ENCODE measurements at places on chromosomes 5 and 9.

DNA sequence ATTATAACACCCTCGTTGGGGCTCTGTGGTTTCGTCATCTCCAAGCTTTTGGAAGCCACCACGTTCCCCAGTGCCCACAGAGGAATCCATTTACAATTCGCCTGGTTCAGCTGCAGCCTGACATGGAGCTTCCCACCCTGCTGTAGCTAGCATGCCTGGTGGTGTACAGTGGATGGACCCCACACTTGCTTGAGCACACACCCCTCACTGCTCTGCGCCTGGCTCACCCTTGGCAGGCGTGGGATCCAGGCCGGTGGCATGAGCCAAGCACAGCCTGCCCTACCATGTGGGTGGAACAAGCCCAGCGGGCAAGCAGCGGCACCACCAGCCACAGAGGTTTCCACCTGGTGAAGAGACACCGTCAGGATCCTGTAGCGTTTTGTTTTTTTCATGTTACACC, 1045.7 kb upstream of the CDH9 start:
- no peak for DNase-seq

GRCh38 chr9:132239999-132240840, 78.4 kb downstream of the NTNG2 start:
- no peak for DNase-seq

DNA sequence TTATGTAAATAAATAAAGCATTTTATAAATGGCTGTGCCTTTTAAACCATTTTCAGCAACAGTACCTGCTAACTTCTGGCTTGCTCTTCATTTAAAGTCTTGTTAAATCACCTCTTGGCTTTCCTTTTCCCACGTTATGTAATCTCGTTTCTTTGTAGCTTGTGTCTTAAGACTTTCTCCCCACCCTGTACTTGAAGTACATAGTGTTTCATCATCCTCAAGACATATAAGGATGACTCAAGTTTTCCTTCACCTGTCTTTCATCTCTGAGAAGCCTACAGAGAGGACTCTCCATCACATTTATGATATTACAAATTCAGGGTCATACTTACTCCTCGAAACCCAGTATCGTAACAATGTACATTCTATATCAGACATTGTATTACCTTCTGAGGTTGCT, 33.9 kb downstream of the PRELID2 start:
- no peak for DNase-seq

DNA sequence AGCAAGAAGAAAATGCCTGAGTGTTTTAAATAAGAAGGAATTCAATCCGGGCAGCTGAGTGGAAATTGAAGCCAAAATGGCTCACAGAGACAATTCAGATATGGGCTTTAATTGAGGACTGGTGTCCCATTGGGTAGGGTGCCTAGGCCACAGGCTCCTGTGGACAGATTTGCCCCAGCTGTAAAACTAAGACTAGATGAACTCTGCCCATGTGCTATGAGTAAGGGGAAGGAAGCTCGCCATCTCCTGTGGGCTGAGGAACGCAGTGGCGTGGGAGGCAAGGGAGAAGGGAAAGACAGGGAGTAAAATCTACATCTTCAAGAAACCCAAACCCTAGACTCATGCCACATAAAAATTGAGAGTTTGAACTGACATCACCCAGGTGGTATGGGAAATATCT, 66.1 kb downstream of the KLHL3 start:
- DNase-seq: no peak

DNA sequence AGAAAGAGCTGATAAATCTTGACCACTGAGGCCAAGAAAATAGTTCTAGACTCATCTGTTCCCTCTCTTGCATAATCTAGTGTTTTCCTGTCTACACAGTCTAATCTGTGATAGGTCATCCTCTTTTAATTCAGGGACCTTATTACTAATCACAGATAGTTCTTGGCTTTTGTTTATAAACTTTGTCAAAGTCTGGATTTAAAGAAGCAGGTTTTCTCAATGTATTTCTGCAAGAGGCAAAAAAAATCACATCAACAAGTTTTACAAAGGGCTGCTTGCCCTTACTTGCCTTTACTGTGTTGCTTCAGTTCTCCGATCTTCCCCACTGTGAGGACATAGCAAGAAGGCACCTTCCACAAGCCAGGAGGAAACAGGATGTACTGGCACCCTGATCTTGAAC, 43.9 kb upstream of the MTAP start:
- no peak for DNase-seq

DNA sequence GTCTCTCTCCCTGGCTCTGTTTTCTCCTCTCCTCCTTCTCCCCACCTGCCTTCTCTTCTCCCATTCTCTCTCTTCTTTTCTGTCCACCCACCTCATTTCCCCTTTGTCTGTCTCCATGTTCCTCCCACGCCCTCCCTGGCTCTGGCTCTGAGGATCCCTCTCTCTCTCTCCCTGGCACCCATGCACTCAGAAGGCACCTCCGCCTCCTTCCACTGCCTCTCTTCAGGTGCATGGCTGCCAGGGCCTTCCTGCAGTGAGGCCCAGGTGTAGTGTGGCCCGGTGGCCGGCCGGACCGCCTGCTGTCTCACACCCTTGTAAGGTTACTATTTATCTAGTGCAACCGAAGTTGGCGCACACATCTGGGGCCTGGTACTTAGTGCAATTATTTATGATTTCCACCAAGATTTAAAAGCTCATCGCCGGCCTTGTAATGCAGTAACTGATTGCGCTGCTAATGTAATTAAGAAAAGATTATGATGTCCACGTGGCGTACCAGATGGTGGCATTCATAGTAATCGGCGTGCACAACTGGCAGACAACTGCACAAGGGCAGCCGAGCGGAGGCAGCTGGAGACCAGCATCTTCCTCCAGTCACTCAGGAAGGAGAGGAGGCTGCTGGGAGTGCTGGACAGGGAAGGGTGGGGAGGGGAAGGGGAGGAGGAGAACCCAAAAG, 50.4 kb upstream of the MVB12B start:
- DNase-seq: no peak

- no peak for DNase-seq
Measured at GRCh38 chr9:111193095-111193494, 136.9 kb downstream of the OR2K2 start.

- no peak for DNase-seq
Measured at GRCh38 chr9:133534346-133535291, at the start of gene ADAMTSL2. Gene ADAMTSL2 (plus strand): TSS chr9:133534704. CDS start chr9:133536713, 2,009 bp downstream.

GRCh38 chr9:104367507-104367906, 136.6 kb upstream of the OR13F1 start:
- DNase-seq: no peak

- DNase-seq: no peak
Measured at GRCh38 chr5:34991486-34992238, 56.1 kb downstream of the AGXT2 start.

DNA sequence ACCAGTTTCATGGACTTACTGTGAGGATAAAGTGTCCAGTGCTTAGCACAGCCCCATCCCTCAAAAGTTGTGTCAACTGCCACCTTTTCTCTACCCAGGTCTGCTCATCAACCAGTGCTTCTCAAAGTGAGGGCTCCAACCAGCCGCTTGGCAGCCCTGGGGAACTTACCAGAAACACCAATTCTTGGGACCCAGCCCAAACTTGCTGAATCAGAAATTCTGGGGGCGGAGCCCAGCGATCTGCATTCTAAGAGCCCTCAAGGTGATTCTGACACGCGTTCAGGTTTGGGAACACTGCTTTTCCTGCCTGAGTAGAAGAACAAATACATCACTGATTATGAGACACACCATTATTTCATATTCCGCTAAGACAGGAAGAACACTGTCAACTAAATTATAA, 132.0 kb downstream of the NSG2 start:
- DNase-seq: no peak

GRCh38 chr9:124355039-124355940, 60.0 kb downstream of the PSMB7 start:
- no peak for DNase-seq

DNA sequence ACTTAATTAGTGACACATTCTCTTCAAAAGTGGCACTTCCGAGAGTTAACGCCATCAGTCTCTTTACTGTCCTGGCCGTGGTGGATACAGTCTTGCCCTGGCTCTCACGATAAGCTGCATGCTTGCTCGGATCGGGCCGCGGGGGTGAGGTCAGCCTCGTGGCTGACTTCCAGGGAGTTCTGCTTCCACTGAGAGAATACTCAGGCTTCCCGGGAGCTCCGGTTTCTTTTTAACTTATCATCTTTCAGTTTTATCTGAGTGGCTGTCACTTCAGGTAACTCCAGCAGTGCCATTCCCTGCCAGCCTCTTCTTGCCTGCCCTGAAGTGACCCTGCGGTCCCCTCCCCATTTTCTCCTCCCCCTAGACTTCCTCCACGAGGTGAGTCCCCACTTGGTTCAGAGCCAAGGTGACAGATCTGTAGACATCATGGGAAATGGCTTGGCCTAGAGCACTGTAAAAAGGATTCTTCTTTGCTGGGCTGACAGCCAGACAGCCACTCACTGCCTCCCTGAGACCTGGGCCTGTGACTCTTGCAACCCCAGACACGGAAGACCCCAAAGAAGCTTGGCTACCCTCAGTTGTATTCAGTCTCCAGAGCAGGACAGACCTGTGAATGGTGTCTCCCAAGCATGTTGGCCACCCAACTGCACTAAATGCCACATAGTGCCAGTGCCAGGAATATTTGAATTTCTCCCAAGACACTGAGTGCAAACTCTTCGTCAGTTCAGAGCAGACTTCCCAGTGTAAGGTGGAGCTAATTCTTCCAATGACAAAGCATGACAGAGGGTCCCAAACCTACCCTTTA, 95.1 kb downstream of the DAPK1 start:
- no peak for DNase-seq

DNA sequence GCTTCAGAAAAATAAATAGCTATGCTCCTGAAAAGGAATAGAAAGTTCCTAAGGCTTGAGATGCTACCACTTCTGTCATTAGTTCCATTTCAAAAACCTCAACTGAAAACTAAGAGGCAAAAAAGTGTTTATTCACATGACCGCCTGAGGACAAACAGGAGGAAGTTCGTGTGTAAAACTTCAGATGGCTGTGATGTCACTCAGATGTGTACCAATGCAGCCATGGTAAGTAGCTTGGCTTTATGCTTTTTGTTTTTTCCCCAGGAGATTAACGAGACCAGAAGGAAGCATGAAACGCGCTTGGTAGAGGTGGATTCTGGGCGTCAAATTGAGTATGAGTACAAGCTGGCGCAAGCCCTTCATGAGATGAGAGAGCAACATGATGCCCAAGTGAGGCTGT, 33.0 kb downstream of the LMNB1 start:
- DNase-seq: no peak

DNA sequence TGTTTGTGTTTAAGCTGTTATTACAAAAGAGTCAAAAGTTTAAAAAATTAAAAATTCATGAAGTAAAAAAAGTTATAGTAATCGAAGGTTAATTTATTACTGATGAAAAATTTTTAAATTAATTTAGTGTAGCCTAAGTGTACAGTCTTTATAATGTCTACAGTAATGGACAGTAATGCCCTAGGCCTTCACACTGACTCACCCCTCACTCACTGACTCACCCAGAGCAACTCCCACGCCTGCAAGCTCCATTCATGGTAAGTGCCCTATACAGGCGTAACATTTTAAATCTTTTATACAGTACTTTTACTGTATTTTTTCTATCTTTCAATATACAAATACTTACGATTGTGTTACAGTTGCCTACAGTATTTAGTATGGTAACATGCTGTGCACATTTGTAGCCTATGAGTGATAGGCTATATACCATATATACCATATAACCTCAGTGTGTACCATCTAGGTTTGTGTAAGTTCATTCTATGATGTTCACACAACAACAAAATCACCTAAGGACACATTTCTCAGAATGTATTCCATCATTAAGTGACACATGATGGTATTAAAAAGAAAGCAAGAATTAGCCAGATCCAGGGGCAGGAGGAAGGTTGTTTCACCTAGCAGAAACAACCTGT, 40.1 kb downstream of the DCAF10 start:
- DNase-seq: no peak

- DNase-seq: no peak
Measured at GRCh38 chr5:173807181-173807655, 80.9 kb upstream of the CPEB4 start.

- no peak for DNase-seq
Measured at GRCh38 chr5:179967489-179967888, 59.8 kb upstream of the TBC1D9B start.

DNA sequence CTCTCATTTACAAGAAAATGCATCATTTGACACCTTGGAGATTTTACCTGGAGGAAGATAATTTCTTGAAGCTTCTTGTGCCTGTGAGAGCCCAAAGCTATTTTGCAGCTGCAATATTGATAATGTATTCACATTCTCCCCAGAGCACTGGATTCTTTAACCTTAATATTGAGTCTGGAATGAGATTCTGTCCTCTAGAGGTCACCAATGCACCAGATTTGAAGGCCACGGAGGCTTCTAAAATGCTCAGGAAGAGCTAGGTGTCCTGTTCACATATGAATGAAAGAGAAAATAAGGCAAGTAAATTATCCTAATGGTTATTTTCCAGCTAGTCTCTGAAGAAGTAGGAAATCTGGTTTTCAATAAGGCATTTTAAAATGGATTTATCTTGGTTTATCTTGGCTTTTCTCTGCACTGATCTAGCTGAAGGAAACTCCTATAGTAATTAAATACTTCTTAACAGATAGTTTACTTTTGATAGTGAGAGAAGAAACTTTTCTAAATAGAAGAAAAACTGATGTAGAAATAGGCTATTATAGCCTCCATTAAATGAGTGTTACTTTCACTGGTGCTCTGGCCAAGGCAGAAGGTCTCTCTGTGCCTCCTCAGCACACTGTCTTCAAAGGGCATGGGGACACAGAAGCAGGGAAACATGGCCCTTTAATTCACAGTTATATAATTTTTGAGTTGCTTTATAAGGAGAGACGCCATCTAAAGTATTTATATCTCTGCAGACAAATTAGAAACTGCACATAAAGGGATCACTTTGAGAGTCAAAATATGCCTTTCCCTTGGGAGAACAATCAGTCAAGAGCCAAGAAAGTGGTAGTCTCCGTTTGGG, 297.0 kb upstream of the ACTBL2 start:
- no peak for DNase-seq

DNA sequence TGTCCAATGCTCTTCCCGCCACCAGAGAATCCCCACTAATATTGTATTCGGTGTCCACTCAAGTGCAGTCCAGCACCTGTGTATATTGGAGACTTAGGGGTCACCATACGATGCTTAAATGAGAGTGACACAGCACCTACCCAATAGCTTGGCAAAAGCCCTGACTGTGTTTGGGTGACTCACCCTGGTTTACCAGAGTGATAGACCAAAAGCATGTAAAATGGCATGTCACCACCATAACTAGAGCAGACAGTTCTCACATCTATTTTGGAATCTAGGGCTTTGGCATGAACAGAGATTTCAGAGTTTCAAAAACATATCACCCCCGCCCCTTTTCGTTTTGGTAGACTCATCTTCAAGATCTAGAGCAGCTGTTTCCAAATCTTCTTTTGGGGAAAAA, 217.3 kb upstream of the RASEF start:
- no peak for DNase-seq

DNA sequence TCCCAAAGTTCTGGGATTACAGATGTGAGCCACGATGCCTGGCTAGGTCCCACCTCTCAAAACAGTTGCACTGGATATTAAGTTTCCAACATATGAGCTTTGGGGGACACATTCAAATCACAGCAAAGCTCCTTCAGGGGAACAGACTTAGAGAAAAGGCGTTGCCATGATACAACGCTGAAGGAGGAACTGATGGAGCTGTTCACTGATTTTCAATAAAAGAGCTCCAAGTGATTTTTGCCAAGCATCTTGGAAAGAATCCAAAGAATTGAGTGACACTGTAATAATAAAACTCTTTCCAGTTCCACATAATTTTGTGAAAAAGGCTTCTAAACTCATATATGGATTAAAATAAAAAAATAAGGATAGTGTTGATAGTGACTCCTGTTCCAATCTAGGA, 72.5 kb downstream of the CSNK1A1 start:
- DNase-seq: no peak

GRCh38 chr9:91423785-91424402, at the start of gene NFIL3:
Gene NFIL3 (minus strand): TSS chr9:91423832. CDS start chr9:91410734, 13,098 bp downstream.
- DNase-seq: peak; percentile 74
